ENCODE measurements at places on chromosomes 16 and 17. TPM values are rescaled to one million over a fixed set of nuclear protein-coding genes. Genes with fewer than 3 reads are reported as not detected.
A peak's percentile ranks its signal among the peaks of the same experiment; 100 is the strongest.

The FZD2 gene
- total RNA-seq: 9.1 TPM

The EMP2 gene
- 13.1 TPM for total RNA-seq

- H3K27ac ChIP-seq: peak overlapping the region; percentile 80
- H3K27me3 ChIP-seq: no peaks in the 10 kb centered on the region
- H3K36me3 ChIP-seq: no peaks in the 10 kb centered on the region
- H3K4me1 ChIP-seq: peaks cover 11% of the 10 kb centered on the region
Observed at GRCh38 chr16:69762814-69763598, 874 bp downstream of the WWP2 start.

The CACNA1H gene
- 69.0 TPM for total RNA-seq

DNA sequence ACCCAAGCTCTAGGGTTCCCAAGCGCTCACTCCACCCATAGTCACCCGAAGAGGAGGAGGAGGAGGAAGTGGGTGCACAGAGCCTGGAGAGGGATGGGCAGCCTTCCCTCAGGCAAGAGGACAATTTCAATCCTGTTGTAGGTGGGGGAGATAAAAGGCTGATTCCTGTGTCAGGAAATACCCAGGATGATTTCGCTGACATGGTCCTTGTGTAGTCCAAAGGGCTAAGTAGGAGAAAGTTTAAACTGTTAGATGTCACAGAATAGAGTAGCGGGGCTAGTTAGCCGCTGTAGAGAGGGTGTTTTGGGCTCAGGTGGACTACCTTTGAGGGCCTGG, 1.3 kb upstream of the EXOC7 start:
- H3K27ac ChIP-seq: no peak overlapping the region
- H3K4me3 ChIP-seq: peak overlapping the region; percentile 89
- H3K27me3 ChIP-seq: no peaks in the 10 kb centered on the region
- H3K4me1 ChIP-seq: peaks cover 6% of the 10 kb centered on the region

DNA sequence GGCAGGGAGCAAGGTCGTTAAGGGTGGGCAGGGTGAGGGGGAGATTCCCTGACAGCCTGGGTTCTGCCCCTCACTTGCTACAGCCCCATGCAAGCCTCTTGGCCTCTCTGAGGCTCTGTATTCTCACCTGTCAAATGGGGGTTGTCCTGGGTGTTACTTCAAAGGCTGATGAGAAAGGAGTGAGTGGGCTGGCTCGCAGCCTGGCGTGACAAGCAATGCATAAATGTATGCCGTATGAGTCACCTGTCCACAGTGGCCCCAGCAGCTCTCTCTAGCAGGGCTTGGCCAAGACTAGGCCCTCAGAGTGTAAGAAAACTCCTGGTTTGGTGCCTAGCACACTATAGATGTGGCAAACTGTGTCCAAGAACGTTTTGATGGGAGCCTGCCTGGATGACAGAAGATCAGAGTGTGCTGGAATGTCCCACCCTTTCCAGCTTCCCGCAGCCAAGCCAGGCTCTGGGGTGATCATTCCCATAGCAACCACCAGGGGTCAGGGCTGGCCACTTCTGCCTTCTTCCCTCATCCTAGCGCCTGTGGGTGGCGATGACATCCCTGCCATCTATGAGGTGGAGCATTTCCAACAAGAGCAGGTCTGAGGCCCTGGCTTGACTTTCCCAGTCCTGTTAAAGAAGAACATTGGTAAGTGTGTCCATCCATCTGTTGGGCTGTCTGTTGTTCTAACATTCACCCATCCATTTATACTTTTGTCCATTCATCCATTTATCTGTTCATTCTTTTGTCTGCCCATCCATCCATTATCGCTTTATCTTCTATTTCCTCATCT, 37.2 kb upstream of the ADGRG1 start:
- DNase-seq: peak; percentile 82
- H3K27ac ChIP-seq: no peak overlapping the region
- no peaks in the 10 kb centered on the region for H3K4me1 ChIP-seq
- no peaks in the 10 kb centered on the region for H3K27me3 ChIP-seq
- no peaks in the 10 kb centered on the region for H3K36me3 ChIP-seq
- H3K4me3 ChIP-seq: no peak overlapping the region

DNA sequence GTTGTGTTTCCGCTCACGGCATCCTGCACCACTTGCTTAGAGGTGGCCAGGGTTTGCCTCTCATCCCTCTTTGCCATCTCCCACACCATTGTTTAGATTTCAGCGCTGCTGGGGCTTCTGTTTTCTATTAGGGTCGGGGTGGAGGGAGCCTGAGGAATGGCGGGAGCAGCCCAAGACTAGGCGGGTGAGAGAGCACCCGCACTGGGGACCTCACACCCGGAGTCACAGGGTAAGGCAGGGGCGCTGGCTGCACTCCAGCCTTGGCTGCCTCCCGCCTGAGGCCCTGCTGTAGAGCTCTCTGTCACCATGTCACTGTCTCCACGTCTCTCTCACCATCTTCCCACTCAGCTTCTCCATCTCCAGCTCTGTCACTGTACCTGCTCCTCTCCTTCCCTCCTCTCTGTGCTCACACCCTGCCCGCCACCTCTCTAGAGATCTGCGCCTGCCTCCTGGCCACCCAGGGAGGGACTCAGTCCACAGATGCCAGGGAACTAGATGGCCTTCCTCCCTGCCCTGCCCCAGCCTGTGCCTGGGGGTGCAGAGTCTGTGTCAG, 32.8 kb upstream of the ABCC3 start:
- no peak for DNase-seq
- H3K36me3 ChIP-seq: no peaks in the 10 kb centered on the region
- no peaks in the 10 kb centered on the region for H3K27me3 ChIP-seq
- no peak overlapping the region for H3K27ac ChIP-seq
- no peak overlapping the region for H3K4me3 ChIP-seq
- peaks cover 10% of the 10 kb centered on the region for H3K4me1 ChIP-seq

- no peaks in the 10 kb centered on the region for H3K27me3 ChIP-seq
- H3K4me3 ChIP-seq: no peak overlapping the region
- no peak for DNase-seq
- H3K4me1 ChIP-seq: no peaks in the 10 kb centered on the region
- H3K27ac ChIP-seq: no peak overlapping the region
Observed at GRCh38 chr16:1731073-1731472, 25.1 kb downstream of the MAPK8IP3 start.

- DNase-seq: no peak
- H3K4me3 ChIP-seq: no peak overlapping the region
- H3K36me3 ChIP-seq: no peaks in the 10 kb centered on the region
- no peaks in the 10 kb centered on the region for H3K27me3 ChIP-seq
Observed at GRCh38 chr17:41722231-41722630, 10.1 kb downstream of the GAST start.

- no peak overlapping the region for H3K4me3 ChIP-seq
- H3K36me3 ChIP-seq: no peaks in the 10 kb centered on the region
- H3K27ac ChIP-seq: no peak overlapping the region
- no peak for DNase-seq
- H3K27me3 ChIP-seq: no peaks in the 10 kb centered on the region
Observed at GRCh38 chr17:36503456-36504155, 17.1 kb downstream of the ZNHIT3 start.

The LGALS9 gene
- 7.2 TPM for total RNA-seq

The KRTAP17-1 gene
- not detected for total RNA-seq

The TP53TG3D gene
- 23.1 TPM for total RNA-seq

- no peaks in the 10 kb centered on the region for H3K4me1 ChIP-seq
- H3K4me3 ChIP-seq: no peak overlapping the region
- H3K27me3 ChIP-seq: no peaks in the 10 kb centered on the region
- no peak for DNase-seq
- no peaks in the 10 kb centered on the region for H3K36me3 ChIP-seq
- H3K27ac ChIP-seq: no peak overlapping the region
Observed at GRCh38 chr17:54780238-54780637, 120.4 kb upstream of the TOM1L1 start.

GRCh38 chr17:45292696-45293412, 24.0 kb downstream of the MAP3K14 start:
- H3K27me3 ChIP-seq: no peaks in the 10 kb centered on the region
- H3K27ac ChIP-seq: peak overlapping the region; percentile 64
- DNase-seq: peak; percentile 59
- H3K4me1 ChIP-seq: peaks cover 49% of the 10 kb centered on the region
- H3K36me3 ChIP-seq: no peaks in the 10 kb centered on the region

The FADS6 gene
- 2.0 TPM for total RNA-seq

DNA sequence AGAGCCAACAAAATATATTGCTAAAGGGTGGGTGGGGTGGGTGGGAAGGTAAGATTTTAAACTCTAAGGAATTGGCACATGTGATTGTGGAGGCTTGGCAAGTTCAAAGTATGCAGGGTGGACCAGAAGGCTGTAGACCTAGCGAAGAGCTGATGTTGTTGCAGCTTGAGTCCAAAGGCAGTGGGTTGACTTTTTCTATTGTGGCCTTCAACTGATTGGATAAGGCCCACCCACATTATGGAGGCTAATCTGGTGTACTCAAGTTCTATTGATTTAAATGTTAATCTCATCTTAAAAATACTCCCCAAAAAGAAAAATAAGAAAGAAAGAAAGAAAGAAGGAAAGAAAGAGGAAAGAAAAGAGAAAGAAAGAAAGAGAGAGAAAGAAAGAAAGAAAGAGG, 22.4 kb downstream of the ZNF200 start:
- no peaks in the 10 kb centered on the region for H3K4me1 ChIP-seq
- DNase-seq: no peak
- H3K36me3 ChIP-seq: no peaks in the 10 kb centered on the region

DNA sequence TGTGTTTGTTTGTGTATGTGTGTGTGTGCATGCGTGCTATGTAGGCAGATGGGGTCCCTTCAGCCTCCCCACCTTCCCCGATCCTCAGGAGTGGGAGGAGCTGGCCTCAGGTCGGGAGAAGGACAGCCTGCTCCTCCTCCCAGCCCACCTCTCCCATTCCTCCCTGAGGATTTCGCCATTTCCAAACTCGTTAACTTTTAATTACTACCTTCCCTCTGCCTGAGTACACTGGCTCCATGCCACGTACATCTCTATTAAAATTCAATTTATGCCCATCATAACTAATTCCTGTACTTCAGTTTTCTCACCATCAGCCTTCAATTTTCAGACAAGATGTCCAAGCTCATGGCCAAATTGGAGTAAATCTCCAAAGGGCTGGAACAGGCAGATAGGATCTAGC, 148.6 kb downstream of the SDK2 start:
- DNase-seq: no peak
- H3K27me3 ChIP-seq: no peaks in the 10 kb centered on the region
- H3K27ac ChIP-seq: no peak overlapping the region
- H3K4me3 ChIP-seq: no peak overlapping the region

The GRIN2A gene
- total RNA-seq: 7.0 TPM

DNA sequence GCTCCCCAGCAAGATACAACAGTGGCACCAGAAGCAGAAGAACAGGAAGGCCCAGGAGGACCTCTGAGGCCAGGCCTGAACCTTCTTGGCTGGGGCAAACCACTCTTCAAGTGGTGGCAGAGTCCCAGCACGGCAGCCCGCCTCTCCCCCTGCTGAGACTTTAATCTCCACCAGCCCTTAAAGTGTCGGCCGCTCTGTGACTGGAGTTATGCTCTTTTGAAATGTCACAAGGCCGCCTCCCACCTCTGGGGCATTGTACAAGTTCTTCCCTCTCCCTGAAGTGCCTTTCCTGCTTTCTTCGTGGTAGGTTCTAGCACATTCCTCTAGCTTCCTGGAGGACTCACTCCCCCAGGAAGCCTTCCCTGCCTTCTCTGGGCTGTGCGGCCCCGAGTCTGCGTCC, 11.9 kb downstream of the CES3 start:
- H3K27me3 ChIP-seq: no peaks in the 10 kb centered on the region
- H3K4me3 ChIP-seq: no peak overlapping the region
- DNase-seq: no peak
- no peaks in the 10 kb centered on the region for H3K4me1 ChIP-seq
- H3K36me3 ChIP-seq: no peaks in the 10 kb centered on the region

DNA sequence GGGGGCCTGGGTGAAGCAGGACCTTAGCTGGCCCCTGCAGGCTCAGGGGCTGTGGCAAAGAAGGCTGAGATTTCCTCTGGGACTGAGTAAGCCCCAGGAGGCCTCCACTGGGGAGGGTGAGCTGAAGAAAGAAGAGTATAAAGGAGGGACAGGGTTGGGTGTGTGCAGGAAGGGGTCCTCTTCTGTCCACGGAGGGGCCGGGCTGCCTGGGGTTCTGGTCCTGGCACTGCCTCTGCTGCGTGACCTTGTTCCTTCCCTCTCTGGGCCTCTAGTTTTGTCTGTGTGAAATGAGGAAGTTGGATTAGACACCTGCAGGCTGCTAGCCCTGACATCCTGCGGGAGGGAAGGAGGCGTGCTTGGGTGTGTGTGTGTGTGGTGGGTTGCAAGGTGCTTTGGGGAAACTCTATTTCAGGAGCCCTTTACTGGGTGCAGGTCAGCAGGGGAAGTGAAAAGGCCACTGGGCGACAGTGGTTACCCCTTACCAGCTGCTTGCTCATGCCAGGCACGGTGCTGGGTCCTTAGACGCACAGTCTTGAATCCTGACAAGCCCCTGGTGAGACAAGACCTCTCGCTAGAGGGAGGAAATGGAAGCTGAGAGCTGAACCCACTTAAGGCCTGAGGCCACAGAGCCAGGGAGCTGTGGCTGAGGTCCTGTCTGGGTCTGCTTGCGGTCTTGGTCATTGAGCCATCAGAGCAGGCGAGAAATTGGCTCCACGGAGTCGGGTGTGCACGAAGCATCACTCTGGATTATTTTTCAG, 60.7 kb downstream of the OR1D5 start:
- H3K36me3 ChIP-seq: no peaks in the 10 kb centered on the region
- DNase-seq: no peak
- peaks cover 14% of the 10 kb centered on the region for H3K4me1 ChIP-seq
- H3K4me3 ChIP-seq: no peak overlapping the region

- no peak overlapping the region for H3K27ac ChIP-seq
- no peaks in the 10 kb centered on the region for H3K36me3 ChIP-seq
- no peak overlapping the region for H3K4me3 ChIP-seq
- H3K4me1 ChIP-seq: no peaks in the 10 kb centered on the region
- no peaks in the 10 kb centered on the region for H3K27me3 ChIP-seq
Observed at GRCh38 chr17:33749171-33749570, 456.1 kb upstream of the ASIC2 start.

The OSBPL7 gene
- total RNA-seq: 2.1 TPM

DNA sequence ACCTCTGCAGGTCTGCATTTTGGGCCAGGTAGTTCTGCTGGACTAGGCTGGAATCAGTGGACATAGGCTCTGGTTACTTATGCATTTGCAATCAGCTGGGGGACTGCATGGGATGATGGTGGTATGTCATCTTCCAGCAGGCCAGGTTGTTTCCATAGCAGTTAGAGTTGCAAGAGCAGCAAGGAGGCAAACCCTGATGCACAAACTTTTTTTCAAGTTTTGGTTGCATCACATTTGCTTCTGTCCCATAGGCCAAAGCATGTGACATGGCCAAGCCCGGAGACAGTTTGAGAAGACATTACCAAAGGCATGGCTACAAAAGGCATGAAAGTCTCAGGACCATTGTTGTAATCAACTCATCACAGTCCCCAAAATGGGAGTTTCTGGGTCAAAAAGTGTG, 58.2 kb downstream of the PRKCB start:
- H3K27ac ChIP-seq: no peak overlapping the region
- no peaks in the 10 kb centered on the region for H3K36me3 ChIP-seq
- H3K27me3 ChIP-seq: no peaks in the 10 kb centered on the region

The CORO6 gene
- 15.5 TPM for total RNA-seq

- H3K27ac ChIP-seq: no peak overlapping the region
- no peak overlapping the region for H3K4me3 ChIP-seq
- H3K27me3 ChIP-seq: no peaks in the 10 kb centered on the region
- no peak for DNase-seq
- H3K36me3 ChIP-seq: no peaks in the 10 kb centered on the region
Observed at GRCh38 chr16:65125322-65125721, 3.5 kb upstream of the CDH11 start.

All from testis (tissue), 5 donors.